ENCODE measurements at places on chromosomes 3 and 15.

DNA sequence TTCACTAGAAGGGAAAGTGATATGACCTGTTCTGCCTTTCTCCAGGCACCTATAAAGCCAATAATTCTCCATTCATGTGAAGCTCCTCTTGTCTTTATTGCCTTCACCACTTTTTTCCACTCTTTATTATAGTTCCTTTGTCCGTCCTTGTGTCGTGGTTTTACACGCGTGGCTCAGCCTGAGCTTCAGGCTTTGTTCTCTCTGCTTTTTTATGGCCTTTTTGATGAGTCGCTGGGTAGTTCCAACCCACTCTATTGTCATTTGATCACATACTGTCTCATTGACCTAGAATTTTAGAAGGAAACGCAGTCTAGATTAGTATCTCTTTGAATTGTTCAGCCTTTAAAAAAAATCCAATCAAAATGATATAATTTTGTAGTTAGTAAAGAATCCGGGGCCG is 403.2 kb downstream of the PTPRG start:
- no peak for DNase-seq

GRCh38 chr3:194959217-194959616 is 273.5 kb downstream of the FAM43A start:
- DNase-seq: no peak

DNA sequence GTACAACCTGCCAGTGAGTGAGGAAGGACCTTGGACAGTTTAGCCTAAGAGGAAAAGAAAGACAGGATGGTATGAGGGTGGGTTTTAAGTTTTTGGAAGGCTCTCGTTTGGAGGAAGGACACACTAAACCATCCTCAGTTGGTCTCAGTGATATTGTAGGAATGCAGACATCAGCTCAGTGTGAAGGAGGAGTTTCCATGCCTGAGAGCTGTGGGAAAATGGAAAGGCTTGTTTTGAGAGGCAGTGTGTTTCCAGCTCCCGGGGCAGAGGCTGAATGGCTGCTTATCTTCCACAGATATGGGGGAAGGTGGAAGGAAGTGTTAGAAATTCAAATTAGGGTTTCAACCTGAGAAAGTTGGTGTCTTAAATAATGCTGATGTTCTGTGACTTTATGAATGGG is 89.6 kb upstream of the MYZAP start:
- DNase-seq: no peak

GRCh38 chr3:186003610-186004009 is 65.8 kb upstream of the TRA2B start:
- DNase-seq: no peak

- peak; percentile 54 for DNase-seq
Measured at GRCh38 chr3:88149101-88149508, 654 bp upstream of the C3orf38 start.

GRCh38 chr3:122310361-122310760 is 14.7 kb upstream of the CSTA start:
- no peak for DNase-seq

GRCh38 chr3:66198437-66199088 is 22.2 kb upstream of the SLC25A26 start:
- no peak for DNase-seq

DNA sequence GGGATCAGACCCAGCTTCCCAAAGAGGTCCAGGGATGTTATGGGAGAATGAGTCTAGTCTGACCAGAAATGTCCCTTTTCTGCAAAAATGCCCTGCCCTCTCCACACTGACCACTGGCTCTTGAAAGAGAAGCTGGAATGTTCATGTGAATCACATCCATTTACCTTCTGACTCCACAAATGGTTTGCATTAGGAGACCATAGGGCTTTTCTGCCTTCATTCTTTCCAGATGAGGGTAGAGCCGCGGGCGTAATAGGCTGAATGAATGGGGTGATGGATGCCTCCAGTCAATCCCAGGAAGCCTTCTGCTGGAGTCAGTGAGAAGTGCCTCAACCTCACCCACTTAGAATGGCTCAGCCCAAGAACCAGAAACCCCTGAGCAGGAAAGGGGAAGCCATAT is 47.2 kb upstream of the IREB2 start:
- no peak for DNase-seq

- no peak for DNase-seq
Measured at GRCh38 chr15:72472992-72473610, 1.0 kb upstream of the ARIH1 start.

- no peak for DNase-seq
Measured at GRCh38 chr15:35674873-35675781, 129.2 kb upstream of the DPH6 start.

GRCh38 chr3:40737343-40737742 is 212.6 kb downstream of the ZNF621 start:
- DNase-seq: no peak

DNA sequence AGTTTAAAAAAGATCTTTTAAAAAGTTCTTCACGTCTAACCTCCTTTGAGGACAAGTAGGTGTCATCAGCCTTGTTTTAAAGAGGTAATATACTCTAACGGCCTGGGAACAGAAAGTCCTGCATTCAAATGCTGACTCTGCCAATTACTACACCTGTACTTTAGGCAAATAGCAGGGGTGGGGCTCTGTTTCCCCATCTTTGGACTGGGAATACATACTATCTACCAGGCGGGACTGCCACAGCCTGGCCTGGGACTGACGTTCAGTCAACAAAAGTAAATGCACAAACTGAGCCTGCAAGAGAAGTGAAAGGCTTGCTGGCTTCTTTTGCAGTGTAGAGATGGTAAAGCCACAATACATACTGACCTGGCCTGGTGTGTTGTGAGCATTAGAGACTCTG is 107.6 kb upstream of the SPATA12 start:
- no peak for DNase-seq

DNA sequence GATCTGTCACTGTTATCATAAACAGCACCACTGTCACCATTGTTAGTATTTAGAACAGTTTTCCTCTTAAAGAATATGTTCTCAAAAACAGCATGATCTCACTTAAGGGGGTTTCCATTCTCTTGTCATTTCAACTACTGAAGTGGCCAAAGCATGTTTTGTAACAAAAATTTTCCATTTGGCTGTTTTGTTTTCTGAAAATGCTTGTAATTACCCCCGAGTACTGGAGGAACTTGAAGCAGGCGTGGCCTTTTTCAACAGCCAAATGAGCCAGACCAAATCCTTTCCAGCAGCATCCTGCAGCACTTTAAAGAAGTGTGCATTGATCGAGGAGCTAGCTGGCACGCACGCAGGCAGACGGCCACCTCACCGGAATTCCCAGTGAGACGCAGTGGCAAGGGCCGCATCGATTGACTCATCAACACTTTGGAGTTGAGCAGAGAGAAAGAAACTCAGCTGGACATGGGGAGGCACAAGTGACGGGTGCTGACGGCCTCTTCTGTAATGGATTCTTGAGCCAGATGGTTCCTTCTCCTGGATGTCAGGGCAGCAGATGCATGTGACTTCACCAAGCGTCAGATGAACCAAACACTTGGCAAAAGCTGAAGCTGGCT is 234.3 kb upstream of the IGF1R start:
- no peak for DNase-seq

GRCh38 chr3:133230195-133230594 is 169.7 kb upstream of the BFSP2 start:
- DNase-seq: no peak

GRCh38 chr3:58522759-58523425 is 14.1 kb downstream of the ACOX2 start:
- DNase-seq: no peak

GRCh38 chr15:58069008-58069407 is 3.5 kb upstream of the ALDH1A2 start:
- no peak for DNase-seq

DNA sequence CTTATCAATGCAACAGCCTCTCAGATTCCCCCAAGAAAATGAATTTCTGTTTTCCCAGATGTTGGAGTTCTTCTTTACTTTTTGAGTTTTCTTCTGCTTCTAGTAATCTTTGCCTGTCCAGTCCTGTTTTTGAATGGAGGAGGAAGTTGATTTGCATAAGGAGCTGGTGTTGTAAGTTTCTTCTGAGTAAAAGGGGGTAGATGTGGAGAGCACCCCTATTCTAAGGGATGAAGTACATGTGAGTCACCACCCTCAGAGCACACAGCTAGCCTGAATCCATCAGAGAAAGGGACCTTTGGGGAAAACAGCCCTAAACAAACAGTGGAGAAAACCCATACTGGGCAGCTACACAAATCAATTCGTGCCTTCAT is 34.5 kb downstream of the ACAA1 start:
- no peak for DNase-seq

DNA sequence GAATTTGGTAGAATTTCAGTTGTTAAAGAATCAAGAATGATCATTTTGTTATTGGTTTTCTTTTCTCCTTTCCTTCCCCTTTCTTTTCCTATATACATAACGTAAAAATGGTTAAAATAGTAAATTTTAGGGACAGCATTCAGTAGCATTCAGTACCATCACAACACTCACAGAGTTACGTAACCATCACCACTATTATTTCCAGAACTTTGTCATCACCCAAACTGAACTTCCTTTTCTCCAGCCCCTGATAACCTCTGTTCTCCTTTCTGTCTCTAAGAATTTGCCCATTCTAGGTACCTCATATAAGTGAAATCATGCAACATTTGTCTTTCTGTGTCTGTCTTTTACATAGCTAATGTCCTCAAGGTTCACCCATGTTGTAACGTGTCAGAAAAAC is 165.3 kb downstream of the AKAP13 start:
- DNase-seq: no peak

DNA sequence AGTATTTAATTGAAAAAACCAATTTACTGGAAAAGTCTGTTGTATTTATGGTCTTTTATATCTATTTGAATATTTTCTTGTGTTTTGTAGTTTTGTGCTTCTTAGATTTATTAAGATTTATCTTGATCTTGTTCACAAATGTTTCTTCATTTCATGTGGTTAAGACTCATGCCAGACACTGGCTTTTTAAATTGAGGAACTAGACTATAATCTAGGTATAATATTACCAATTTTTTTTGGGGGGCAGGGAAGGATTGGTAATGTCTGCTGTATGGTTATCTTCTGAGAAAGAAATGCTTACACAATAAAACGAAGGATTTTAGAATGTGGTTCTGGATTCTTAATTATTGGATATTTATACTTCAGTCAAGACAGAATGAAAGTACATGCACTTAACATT is 24.9 kb downstream of the AP4E1 start:
- no peak for DNase-seq

DNA sequence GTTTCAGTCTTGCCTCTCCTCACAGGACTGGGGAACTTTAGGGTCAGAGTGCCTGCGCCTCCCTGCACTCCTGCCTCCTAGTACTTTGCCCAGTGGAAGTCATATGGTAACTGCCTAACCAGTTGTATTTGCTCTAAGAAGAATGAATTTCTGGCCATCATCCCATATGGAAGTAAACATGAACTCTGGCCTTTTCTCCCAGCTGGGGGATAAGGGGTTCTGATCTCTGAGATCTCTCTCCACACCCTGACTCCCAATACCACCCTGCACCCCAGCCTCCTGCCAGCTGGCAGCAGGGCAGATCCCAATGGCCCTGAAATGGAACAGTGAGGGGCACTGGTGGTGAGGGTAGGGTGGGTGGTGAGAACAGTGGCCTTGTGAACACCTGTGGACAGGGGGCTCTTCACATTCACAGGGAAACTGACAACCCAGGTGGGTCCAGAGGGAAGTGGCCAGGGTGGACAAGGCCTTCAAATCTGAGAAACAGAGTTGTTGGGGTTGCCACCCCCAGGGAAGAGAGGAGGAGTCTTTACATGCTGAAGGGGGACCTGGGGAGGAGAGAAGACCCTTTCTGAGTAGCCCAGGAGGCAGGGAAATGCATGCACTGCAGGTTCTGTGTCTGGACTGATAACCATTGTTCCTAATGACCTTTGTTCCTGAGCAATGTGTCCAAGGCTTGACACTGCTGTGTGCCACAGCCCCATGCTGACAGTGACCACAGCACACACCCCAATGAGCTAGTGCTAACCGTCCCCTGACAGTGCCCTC is 36.9 kb downstream of the RHCG start:
- no peak for DNase-seq

DNA sequence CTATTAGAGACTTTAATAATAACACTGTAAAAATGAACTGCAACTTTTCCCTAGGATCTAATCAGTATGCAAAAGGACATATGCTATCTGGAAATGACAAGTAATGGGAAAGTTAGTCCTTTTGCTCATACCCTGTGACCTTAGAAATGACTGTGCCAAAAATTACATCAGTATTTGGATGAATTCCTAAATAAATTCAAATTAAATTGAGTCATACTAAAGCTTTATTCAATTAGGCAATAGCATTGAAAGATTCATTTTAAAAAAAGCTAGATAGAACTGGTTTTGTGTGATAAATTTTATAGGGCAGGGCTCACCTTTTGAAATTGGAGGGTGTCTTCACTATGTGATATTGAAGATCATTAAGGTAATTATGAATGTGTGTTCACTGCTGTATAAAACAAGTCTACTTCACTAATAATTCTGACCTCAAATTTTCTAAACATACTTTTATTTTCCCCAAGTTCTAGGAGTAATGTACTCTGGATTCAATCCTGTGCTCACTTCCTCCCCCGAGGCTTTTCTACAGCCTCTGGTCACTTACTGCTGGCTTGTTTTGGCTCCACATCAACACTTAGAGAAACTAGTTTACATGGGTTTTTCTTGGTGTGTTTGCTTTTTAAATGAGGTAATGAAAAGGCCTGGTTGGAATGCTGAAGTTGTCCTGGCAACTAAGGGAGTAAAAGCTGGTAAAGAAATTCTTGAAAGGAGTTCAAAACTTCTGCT is 44.4 kb upstream of the SPTSSB start:
- DNase-seq: peak; percentile 9

GRCh38 chr3:177665122-177665808 is 468.0 kb upstream of the TBL1XR1 start:
- no peak for DNase-seq

DNA sequence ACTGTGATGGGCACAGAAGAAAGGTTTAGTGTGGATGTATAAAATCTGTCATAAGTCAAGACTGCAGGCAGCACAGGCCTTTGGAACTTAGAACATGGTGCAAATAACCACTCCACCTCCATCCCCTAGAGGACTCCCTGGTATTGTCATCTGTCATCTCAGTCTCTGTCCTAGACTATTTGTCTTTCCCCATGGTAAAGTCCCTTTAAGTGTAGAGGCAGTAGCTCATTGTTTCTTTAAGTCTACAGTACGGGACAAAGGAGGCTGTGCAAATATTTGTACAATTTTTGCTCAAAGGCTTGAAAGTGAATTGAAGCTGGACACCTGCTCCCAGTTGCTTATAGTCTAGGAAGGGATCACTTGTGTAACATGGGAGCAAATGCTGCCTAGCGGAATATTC is 3.2 kb upstream of the PXYLP1 start:
- DNase-seq: no peak

DNA sequence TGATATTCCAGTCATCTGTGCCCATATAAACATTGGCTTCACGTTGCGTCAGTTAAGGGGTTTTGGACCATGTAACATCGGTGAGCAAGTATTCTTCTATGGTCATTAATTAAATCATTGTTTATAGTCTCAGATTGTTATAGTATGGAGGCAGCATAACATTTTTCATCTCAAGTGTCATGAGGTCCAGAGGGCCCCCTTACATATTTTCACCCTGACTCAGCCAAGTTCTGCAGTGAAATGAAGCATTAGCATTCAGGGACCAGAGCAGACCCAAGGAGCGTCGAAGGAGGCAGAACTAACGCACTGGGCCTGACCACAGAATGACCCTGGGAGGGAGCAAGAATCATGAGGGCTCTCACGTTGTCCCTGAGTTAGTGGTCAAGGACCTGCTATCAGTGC is 171.5 kb downstream of the LRTM1 start:
- DNase-seq: peak; percentile 78

Measured in HS-27A (cell line).